ENCODE measurements at places on chromosomes 4 and X. TPM values are rescaled to one million over a fixed set of nuclear protein-coding genes. Genes with fewer than 3 reads are reported as not detected.

DNA sequence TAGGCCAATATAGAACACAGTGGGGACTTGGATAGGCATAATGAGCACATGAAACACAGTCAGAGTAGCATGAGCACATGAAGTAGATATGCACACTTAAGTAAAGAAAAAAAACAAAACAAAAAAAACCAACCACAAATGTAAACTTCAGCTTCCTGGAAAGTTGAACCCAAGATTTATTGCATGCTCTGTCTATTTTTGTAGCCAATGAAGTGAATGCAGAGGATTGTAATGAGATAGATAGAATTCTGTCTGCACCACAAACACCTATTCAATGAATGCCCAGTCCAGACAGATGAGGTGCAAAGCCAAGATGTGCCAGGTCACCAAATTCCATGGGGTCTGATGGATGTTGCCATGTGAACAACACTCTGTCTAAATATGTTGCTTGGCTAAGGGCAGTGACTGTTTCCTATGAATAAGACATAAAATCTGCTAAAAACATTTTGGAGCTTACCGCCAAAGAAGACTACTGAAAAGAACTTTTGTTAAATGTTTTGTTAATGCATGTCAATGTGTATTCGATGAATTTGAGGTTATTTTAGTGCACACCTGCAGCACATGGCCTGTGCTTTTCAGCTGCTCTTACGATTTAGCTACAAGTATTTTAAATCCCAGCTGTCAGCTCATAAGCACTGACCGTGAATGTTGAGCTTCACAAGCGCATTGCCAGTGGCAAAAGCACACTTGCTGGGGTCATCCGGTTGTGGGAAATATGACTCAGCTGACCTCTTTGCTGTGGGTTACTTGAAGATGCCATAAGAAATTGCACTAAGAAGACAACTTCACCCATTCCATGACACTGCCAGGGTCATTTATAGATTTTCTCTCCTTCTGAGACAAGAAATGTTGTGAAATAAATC lies 374.8 kb upstream of the GNPDA2 start:
- DNase-seq = no peak

GRCh38 chrX:77415882-77416281 lies 31.3 kb upstream of the FGF16 start:
- no peak for DNase-seq

GRCh38 chr4:83317671-83318070 lies 17.0 kb downstream of the HPSE start:
- DNase-seq = no peak

The TAF7L gene
- total RNA-seq = 0.17 TPM

- DNase-seq = no peak
Observed at GRCh38 chr4:154720618-154721267, 23.1 kb upstream of the LRAT start.

Measured in Daoy (cell line).